ENCODE measurements at places on chromosomes 3 and 15. TPM values are rescaled to one million over a fixed set of nuclear protein-coding genes. Genes with fewer than 3 reads are reported as not detected.

- peaks cover 92% of the 10 kb centered on the region for H3K36me3 ChIP-seq
- no peak overlapping the region for H3K27ac ChIP-seq
- H3K4me3 ChIP-seq, result no peak overlapping the region
- DNase-seq, result no peak
Measured at GRCh38 chr3:158808697-158809096, 6.8 kb downstream of the MFSD1 start.

GRCh38 chr15:66847565-66847991 lies 145.5 kb downstream of the SMAD6 start:
- H3K36me3 ChIP-seq, result no peaks in the 10 kb centered on the region
- no peak overlapping the region for H3K4me3 ChIP-seq
- DNase-seq, result no peak
- no peak overlapping the region for H3K27ac ChIP-seq
- H3K27me3 ChIP-seq, result no peaks in the 10 kb centered on the region
- peaks cover 13% of the 10 kb centered on the region for H3K4me1 ChIP-seq

- peak overlapping the region; percentile 70 for H3K27ac ChIP-seq
- H3K36me3 ChIP-seq, result no peaks in the 10 kb centered on the region
- no peaks in the 10 kb centered on the region for H3K27me3 ChIP-seq
- no peak for DNase-seq
- peaks cover 62% of the 10 kb centered on the region for H3K4me1 ChIP-seq
- no peak overlapping the region for H3K4me3 ChIP-seq
Measured at GRCh38 chr3:127747066-127747465, 74.3 kb downstream of the ABTB1 start.

GRCh38 chr3:161405836-161406235 lies 34.5 kb upstream of the SPTSSB start:
- no peaks in the 10 kb centered on the region for H3K27me3 ChIP-seq
- no peak for DNase-seq
- H3K4me1 ChIP-seq, result no peaks in the 10 kb centered on the region
- no peak overlapping the region for H3K4me3 ChIP-seq

GRCh38 chr3:109081746-109082510 lies 36.0 kb downstream of the MORC1 start:
- H3K4me3 ChIP-seq, result no peak overlapping the region
- no peaks in the 10 kb centered on the region for H3K4me1 ChIP-seq
- H3K27ac ChIP-seq, result no peak overlapping the region
- no peaks in the 10 kb centered on the region for H3K36me3 ChIP-seq
- no peaks in the 10 kb centered on the region for H3K27me3 ChIP-seq
- no peak for DNase-seq

DNA sequence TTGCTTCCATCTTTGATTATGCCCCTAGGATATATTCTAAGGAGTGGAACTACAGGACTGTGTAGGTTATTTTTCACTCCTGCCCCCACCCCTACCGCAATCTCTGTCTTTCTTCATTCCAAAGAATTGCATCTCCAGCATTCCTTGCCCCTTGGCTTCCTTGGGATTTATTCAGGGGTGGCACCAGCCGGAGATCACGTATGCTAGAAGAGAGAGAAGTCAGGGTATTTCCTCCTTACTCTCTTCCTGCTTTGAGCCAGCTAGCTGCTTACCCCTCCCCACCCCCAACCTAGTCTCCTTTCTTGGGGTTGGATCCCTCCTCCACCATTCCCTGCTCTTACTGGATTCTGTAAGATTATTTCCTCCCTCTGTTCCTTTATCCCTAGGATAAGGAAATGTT lies 35.0 kb upstream of the DENND4A start:
- peaks cover 15% of the 10 kb centered on the region for H3K4me1 ChIP-seq
- no peak overlapping the region for H3K4me3 ChIP-seq
- H3K27me3 ChIP-seq, result no peaks in the 10 kb centered on the region
- H3K36me3 ChIP-seq, result no peaks in the 10 kb centered on the region

GRCh38 chr3:196003611-196004010 lies 78.3 kb downstream of the TFRC start:
- H3K4me1 ChIP-seq, result no peaks in the 10 kb centered on the region
- H3K36me3 ChIP-seq, result no peaks in the 10 kb centered on the region
- peaks cover 2% of the 10 kb centered on the region for H3K27me3 ChIP-seq
- H3K4me3 ChIP-seq, result no peak overlapping the region

- H3K4me3 ChIP-seq, result no peak overlapping the region
- H3K27ac ChIP-seq, result no peak overlapping the region
- no peaks in the 10 kb centered on the region for H3K4me1 ChIP-seq
- no peaks in the 10 kb centered on the region for H3K27me3 ChIP-seq
- no peaks in the 10 kb centered on the region for H3K36me3 ChIP-seq
- no peak for DNase-seq
Measured at GRCh38 chr15:101795455-101795854, 7.9 kb upstream of the OR4F6 start.

DNA sequence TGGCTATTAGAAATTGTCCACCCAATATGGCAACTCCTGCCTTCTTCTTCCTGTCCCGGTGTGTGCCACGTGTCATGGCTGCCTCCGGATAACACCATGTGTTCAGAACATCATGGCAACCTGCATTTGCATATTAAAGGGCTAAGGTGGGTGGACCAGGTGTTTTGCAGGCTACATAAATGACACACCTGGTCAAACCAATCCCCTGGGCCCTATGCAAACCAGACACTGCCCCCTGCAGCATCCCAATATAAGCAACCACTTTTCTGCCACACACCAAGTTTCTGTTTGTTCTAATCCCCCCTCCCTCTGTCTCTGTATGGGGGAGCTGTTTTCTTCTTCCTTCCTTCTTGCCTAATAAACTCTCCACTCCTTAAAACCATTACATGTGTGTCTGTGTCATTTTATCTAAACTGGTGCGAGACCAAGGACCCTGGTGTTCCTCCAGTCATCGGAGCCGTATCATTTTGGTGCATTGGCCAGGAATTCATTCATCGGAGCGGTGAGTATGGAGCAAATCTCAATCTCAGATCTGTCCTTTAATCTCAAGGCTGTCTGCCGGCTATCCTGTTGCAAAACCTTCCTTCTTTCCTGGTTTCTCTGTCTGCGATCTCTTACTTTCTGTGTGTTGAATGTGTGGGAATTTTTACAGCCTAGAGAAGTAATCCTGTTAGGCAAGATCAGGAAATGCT lies 44.5 kb downstream of the NCEH1 start:
- H3K4me1 ChIP-seq, result peaks cover 3% of the 10 kb centered on the region
- no peaks in the 10 kb centered on the region for H3K36me3 ChIP-seq
- H3K27me3 ChIP-seq, result no peaks in the 10 kb centered on the region
- H3K27ac ChIP-seq, result no peak overlapping the region

GRCh38 chr3:16205156-16205870 lies 30.8 kb downstream of the GALNT15 start:
- no peaks in the 10 kb centered on the region for H3K4me1 ChIP-seq
- H3K27me3 ChIP-seq, result no peaks in the 10 kb centered on the region
- H3K27ac ChIP-seq, result no peak overlapping the region
- no peak for DNase-seq

DNA sequence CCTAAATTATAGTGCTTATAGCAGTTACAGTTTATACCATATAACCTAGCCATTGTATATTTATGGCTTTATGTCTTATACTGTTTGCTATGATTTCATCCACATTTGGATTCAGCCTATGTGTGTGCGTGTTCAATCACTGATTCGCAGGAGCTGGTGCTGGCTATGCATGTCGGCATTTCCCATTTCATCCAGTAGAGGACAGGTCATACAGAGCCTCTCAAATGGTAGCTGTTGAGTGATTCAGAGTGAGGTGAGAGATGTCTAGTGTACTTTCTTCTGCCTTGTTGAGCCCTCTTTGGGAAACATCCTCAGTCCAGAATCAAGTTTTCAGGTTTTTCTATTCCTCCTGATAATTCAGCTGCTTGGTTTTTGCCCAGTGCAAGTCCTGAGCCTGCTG lies 76.1 kb downstream of the FRMD4B start:
- H3K4me1 ChIP-seq, result no peaks in the 10 kb centered on the region
- H3K36me3 ChIP-seq, result no peaks in the 10 kb centered on the region
- no peak overlapping the region for H3K4me3 ChIP-seq
- H3K27me3 ChIP-seq, result no peaks in the 10 kb centered on the region
- H3K27ac ChIP-seq, result no peak overlapping the region
- DNase-seq, result no peak

GRCh38 chr15:33742800-33743199 lies 225.5 kb upstream of the CHRM5 start:
- no peak for DNase-seq
- peaks cover 13% of the 10 kb centered on the region for H3K4me1 ChIP-seq
- no peaks in the 10 kb centered on the region for H3K27me3 ChIP-seq
- H3K36me3 ChIP-seq, result no peaks in the 10 kb centered on the region

The GCNT3 gene
- not detected for total RNA-seq

The OSBPL10 gene
- total RNA-seq, result 4.2 TPM

Measured in psoas muscle (tissue), 8 donors.